ENCODE measurements at places on chromosomes 4 and X. TPM values are rescaled to one million over a fixed set of nuclear protein-coding genes. Genes with fewer than 3 reads are reported as not detected.

Gene NUDT10
- 1.2 TPM for total RNA-seq

Gene ZAR1
- not detected for total RNA-seq

Gene DMRTC1
- not detected for total RNA-seq

Gene TLR2
- 0.07 TPM for total RNA-seq

Gene SPANXN4
- total RNA-seq = not detected

Gene EPHA5
- 3.9 TPM for total RNA-seq

Gene TMPRSS11F
- total RNA-seq = not detected

Gene PNCK
- total RNA-seq = 3.1 TPM

Gene STS
- total RNA-seq = 10.7 TPM

Gene SMIM43
- 0.76 TPM for total RNA-seq

Gene BMP2K
- 41.5 TPM for total RNA-seq

Gene TMEM35A
- 5.5 TPM for total RNA-seq

All from smooth muscle cell of the pulmonary artery (primary cell).